HEK293T (cell line): ENCODE measurements at places on chromosomes 2 and 18.

DNA sequence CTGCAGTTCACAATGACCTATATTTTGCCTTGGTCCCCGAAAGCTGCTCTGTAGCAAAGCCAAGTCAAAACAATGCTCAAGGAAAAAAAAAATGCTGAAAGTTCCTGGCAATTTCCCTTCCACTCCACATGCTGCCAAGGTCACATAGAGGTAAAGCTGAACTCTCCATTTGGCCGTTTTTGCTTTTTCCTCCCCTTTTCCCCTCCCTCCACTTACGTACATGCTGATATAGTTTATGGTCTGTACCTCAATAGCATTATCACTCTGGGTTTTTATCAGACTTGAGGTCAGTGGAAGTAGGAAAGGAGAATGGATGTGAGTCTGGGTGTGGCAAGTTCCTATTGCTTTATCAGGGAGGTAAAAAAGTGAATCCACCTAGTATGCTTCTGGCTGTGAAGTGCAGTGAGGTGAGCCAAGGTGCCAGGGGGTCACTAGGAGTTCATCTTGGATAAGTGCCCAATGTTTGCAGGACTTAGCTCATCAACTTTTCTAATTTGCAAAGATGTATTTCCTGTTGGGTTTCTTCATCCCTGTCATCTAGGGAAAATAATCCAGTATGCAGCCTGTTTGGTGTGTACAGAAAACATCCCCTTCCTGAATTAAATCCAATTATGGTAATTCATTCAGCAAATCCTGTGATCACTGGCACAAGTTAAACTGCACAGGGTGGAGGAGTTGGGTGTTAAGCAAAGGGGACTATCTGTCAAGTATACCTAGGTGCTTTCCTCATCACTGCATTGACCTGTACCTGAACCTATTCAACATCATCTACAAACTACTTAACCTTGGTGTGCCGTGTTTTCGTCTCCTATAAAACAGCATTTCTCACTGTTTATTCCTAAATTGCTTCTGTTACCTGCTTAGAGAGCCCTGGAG is 124.3 kb upstream of the CYP26B1 start:
- no peak for DNase-seq

DNA sequence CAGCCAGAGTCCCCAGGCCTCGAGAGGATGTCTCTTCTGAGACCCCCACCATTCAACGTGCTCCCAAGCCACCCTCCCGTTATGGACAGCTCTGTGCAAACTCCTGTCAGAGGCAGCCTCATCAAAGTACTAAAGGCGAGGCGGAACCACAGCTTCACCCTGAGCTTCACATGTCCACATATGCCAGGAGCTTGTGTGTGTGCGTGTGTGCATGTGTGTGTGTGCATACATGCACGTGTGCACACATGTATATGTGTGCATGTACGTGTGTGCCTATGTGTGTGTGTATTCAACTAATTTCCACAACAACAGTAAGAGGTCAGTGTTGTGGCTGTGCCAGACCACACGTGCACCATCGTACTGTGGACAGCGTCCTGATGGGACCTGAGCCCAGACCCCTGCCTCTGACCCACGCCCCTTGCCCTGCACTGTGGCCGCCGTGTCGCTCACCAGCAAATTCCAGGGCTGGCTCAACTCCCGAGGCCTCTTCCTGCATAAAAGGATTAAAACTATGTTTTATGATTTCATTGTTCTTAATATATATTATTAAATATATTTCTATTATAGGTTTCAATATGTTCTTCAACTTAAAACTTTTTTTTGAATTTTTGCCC is 444.8 kb downstream of the EIPR1 start:
- no peak for DNase-seq

GRCh38 chr2:223947711-223948205 is 2.6 kb upstream of the WDFY1 start:
- no peak for DNase-seq

DNA sequence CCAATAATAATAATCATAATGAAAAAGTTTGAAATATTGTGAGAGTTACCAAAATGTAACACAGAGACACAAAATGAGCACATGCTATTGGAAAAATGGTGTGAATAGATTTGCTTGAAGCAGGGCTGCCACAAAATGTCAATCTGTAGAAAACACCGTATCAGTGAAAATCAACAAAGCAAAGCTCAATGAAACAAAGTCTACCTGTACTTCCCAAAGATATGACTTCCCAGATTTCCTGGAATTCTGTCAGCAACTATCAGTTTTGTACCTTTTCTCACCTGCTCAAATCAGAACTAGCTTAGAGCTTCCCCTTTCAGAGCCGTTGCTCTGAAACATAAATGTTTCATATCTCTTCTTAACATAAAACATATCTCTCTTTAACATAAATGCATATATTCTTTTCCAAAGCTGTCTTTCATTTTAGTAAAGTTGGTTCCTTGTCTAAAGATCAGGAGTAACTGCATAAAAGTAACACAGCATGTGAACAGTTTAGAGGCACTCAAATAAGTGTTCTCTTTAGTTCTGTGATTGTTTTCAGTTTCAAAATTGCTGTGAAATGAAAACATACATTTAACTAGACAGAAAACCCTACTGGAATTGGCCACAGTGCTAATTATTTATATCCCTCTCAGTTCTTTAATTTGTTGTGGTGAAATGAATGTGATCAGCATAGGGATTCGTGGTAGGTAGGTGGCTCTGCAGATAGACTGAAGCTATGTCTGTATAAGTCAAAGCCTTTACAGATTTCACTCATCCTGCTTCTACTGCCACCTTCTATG is 262.5 kb downstream of the KCNJ3 start:
- no peak for DNase-seq

GRCh38 chr2:237558961-237559641 is 7.3 kb upstream of the PRLH start:
- DNase-seq, result no peak

DNA sequence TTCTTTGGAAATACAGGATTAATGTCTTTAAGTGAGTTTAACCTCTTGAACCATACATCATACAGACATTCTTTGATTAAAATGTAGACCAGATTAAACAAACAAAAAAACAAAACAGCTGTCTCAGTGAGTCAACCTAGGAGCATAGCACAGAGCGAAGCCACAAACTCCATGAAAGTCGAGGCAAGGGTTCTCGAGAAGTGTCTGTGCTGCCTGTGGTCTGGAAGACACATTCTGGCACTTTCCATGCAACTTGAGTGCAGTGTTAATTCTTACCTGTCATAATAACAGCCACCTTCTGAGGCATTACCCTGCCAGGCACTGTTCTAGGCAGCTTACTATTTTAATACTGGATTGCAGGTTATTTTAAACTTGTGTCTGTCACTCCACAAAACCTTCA is 435.5 kb upstream of the MMADHC start:
- no peak for DNase-seq

DNA sequence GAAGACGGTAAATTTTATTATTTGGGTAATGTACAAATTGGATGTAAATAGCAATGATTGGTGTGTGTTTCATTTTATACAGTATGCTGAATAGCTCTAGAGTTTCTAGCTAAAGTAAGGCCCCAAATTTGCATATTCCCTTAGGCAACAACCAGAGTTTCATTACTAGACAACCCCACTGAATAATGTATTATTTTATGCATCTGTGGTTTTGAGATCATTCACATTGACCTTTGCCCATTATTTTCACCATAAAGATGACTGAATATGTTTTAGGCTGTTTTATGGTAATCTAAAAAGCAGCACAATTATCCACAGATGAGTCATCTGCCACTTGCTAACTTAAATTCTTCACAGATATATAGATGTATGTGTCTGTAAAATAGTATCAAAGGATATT is 44.5 kb upstream of the C2orf74 start:
- no peak for DNase-seq

DNA sequence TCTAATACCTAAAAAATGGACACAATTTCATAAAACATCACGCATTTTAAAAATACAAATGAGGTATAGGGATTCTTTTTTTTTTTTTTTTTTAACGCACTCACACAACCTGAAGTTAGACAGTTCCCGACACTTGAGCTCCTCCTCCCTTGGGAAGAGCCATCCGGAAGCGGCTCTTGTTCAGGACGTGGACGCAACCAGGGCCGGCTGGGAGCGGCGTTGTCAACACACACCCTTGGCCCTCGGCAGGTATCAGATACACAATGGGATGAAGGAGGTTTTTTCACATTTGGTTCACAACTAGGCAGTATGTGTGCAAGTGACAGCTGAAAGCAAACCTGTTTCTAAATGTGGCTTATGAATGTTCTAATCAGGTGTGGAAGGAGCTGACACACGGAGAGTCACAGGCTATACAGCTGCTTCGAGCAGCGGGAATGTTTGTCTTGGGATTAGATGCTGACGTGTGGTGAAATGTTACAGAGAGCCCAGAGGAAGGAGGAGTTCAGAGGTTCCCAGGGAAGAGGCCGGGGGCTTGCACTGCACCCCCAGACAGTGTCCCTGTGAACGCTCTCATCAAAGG is 111.1 kb downstream of the PXDN start:
- DNase-seq, result no peak

GRCh38 chr2:127884436-127884835 is 1.3 kb downstream of the AMMECR1L start:
- DNase-seq, result no peak

- DNase-seq, result no peak
These were observed 6.9 kb downstream of the ZNF516 start for GRCh38 chr18:76488190-76488589.

DNA sequence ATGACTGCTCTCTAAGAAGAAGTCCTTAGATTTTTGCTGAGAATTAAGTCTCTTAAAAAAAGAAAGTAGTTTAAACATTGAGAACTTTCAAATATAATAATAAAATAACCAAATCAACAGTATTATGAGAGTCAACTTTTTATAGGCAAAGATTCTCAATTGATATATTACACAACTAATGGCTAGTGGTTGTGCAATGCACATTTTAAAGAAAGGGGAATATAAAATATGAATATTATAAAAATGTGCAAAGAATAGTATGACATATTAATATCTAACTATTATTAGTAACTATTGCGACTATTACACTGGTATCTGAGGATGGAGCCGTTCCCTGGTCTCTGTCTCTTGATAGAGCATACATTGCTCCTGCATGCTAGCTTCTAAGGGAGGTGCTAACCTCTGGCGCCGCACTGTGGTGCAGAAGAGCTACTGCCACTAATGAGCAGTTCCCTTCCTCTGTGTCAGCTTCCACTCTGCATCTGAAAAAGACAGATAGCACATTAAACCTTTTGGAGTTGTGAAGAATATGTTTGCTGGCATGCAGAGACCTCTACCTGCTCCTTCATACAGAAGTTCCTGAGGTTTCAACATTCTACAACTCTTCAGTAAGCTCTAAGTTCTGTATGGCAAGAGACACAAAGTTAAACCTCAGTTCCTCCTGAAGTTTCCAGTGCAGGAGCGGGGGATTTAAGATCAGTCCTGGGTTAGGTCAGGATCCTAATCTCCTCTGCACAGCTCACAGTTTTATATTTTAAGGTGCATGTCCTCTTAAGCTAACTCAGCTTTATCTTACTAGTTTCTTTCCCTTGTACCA is 3.5 kb upstream of the SLC9A2 start:
- DNase-seq, result peak; percentile 75

GRCh38 chr2:109448946-109449788 is 164.6 kb downstream of the SEPTIN10 start:
- DNase-seq, result no peak

- no peak for DNase-seq
These were observed 36.3 kb upstream of the TANC1 start for GRCh38 chr2:158932131-158932645.

DNA sequence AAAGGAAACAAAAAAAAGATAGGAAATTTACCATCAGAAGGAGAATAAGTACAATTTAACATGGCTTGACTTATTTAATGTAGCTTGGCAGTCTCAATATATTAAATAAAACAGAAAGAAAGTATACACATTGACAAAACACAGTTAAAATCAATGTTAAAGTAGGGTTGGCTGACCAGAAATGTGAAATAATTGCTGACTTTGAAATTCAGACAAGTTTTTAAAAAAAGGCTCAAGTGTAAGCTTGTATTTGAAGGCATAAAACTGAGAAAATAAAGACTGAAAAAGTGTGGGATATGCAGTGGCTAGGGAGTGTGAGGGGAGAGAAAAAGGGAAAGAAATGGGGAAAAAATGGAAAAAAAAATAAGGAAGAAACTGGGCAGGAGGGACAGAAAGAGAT is 665.8 kb downstream of the LRP1B start:
- no peak for DNase-seq

GRCh38 chr2:28627722-28628480 is 123.7 kb upstream of the PPP1CB start:
- DNase-seq, result no peak

DNA sequence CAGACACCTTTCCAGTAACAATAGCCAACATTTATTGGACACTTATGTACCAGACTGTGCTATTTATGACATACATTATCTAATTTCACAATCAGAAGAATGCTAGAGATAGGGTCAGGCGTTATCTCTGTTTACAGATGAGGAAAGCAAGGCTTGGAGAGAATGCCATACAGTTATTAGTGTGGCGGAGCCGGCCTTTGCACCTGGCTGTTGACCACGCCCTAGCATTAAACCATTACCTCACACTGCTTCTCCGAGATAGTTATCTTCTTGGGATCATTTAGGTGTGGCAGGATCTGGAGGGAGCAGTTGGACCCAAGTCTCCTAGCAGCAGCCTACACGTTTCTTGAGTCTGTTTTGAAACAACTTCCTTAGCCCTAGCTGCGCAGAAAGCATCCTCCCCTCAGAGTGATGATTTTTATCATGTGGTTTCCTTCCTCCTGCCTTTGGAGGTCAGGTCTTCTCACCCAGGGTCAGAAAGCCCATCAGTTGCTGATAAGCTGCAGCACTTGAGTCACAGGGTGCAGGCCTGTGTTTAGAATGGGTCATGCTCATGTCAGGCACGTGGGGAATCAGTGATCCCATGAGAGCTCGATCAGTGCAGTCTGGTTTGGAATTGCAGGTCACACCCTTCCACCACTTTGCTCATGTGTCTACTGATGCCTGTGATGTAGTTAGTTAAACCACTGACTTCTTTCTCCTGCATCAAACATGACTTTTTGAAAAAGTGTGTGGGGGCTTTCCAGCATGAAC is 118.2 kb downstream of the SPTBN1 start:
- no peak for DNase-seq

DNA sequence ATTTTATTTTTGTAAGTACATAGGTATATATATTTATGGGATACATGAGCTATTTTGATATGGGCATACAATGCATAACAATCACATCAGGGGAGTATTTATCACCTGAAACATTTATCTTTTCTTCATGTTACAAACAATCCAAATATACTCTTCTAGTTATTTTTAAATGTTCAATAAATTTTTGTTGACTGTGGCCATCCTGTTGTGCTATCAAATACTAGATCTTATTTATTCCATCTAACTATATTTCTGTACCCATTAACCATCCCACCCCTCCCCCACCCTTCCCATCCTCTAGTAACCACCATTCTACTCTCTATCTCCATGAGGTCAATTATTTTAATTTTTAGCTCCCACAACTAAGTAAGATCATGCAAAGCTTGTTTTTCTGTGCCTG is 157.0 kb downstream of the CD226 start:
- DNase-seq, result no peak

- DNase-seq, result no peak
These were observed 402.2 kb downstream of the CLIP4 start for GRCh38 chr2:29517413-29517812.

DNA sequence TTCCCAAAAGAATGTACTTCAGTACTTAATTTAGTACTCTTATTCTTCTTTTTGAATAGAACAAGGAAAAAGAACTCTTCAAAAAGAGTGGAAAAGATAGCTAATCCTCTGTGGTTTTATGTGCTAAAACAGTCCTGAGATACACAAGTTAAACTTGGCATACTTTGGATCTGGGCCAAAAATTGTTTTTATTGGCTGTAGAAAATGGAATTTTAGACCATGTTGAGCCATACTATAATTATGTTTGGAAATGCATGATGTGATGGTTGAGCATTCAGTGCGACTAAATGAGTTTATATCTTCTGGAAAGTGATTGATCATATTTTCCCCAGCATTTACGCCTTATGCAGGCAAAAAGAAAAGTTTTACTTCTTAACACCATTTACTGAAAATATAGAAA is 18.0 kb upstream of the PDE1A start:
- DNase-seq, result no peak
